Psoas muscle (tissue), 8 donors: ENCODE measurements at places on chromosomes 11 and 22.
A peak's percentile ranks its signal among the peaks of the same experiment; 100 is the strongest.

DNA sequence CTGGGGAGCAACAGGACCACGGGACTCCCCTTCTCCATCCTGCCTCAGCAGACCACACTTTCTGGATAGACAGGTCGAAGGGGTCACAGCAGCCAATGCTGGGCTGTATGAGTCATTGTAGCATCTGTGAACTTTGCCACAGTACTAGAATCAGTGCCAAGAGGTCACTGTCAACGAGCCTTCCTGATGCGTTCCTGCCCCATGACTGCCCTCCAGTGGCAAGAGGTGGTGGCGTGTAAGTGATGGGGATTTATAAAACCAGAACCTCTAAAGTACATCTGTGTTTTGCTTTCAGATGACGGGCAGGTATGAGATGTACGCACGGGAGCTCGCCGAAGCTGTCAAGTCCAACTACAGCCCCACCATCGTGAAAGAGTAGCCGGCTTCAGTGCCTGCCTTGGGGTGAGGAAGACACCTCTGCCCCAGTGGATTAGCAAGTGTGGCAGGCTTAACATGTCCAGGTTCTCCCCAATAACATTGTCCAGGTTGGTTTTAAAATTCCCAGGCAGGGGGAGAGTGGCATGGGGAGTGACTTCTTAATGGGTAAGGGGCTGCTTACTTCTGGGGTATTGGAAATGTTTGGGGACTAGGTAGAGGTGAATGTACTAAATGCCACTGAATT lies 29.4 kb downstream of the GUCD1 start:
- DNase-seq: peak; percentile 78

GRCh38 chr22:39142088-39142680 lies 10.3 kb downstream of the CBX7 start:
- DNase-seq: no peak

GRCh38 chr11:73158356-73159051 lies 16.4 kb upstream of the FCHSD2 start:
- no peak for DNase-seq

GRCh38 chr11:10606536-10607208 lies 38.2 kb upstream of the LYVE1 start:
- DNase-seq: no peak

DNA sequence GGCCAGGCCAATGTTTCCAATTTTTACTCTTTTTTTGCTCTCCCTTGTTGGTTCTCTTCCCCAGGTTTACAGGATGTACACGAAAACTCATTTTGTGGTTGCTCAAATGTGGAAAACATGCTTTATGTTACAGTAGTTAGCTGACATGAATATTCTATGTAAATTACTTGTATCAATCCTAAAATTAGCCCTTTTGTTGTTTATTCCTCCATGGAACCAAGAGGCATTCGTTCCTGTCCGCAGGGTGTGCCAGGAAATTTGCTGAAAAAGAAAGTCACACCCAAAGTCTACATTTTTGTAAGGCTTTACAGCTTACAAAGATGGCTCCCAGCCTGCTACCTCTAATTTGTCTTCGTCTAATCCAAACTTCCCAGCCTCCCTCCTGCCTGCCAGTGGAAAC lies 652.3 kb downstream of the ETS1 start:
- DNase-seq: no peak

DNA sequence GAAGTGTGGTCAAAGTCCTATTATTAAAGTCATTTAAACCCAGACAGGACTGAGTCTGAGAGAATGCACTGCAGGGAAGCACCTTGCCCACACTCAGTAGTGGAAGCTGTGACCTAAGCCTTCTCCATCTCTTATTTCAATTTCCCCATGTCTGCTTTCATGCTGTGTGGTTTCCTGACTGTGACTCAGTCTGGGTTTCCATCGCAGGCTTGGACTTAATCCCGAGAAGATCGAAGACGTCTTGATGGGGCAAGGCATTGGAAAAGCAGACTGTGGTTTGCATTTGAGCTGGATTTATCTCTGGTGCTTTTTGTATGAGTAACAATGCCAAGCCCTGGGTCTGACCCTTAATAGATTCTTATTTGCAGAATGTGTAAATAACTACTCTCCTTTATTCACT lies 238.9 kb downstream of the NTM start:
- no peak for DNase-seq

DNA sequence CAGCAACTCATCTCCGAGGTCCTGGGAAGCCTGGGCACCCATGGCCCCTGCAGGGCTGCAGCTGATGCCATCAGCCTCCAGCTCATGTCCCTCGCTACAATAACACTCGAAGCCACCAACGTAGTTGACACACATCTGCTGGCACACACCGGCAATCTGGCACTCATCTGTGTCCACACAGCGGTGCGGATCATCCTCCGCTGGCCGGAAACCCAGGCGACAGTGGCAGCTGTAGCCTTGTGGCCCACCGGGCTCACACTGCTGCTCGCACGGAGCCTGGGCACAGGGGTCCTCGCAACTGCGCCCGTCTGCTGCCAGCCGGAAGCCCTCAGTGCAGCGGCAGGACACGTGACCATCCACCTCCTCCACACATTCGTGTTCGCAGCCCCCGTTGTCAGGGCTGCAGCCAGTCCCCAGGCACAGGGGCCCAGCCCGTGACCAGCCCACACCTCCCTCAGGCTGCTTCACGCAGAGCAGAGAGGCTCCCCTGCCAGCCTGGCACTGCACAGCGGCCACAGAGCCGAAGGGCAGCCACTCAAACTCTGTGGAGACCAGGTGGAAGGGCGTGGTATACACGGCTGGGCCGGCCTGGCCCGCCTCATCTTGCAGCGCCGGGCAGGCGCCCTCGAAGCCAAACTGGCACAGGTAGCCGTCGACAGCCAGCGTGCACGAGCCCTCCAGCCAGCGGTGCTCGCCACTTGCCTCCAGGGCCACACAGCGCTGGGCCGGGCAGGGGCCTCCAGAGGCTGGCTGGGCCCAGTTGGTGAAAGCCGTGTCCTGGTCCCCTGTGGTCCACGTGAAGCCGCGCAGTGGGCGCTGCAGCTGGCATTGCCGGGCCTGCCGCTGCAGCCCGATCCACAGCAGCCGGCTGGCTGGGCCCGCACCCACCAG lies 678 bp downstream of the CD248 start:
- DNase-seq: peak; percentile 51

DNA sequence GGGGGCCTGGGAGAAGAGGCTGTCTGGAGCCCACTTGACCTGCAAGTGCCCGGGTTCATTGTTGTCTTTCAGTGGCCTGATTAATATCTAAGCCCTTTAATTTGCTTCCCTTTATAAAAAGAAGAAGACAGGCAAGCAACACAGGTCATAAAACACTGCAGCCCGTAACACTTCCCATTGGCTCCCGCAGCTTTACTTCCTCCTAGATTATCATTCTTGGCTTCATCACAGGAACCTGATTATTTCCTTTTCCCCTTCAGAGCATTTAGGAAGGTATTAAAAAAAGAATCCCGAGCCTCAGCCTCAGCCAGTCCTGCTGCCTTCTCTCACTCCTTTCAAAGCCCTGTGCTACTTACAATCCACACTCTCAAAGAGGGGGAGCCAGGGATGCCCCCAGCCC lies 183.2 kb downstream of the GRIK4 start:
- DNase-seq: no peak

- DNase-seq: no peak
Measured at GRCh38 chr11:134932761-134933160, 520.7 kb upstream of the B3GAT1 start.

GRCh38 chr11:64627371-64627770 lies 36.4 kb downstream of the SLC22A12 start:
- no peak for DNase-seq

GRCh38 chr11:103453915-103454709 lies 344.9 kb downstream of the DYNC2H1 start:
- DNase-seq: no peak

DNA sequence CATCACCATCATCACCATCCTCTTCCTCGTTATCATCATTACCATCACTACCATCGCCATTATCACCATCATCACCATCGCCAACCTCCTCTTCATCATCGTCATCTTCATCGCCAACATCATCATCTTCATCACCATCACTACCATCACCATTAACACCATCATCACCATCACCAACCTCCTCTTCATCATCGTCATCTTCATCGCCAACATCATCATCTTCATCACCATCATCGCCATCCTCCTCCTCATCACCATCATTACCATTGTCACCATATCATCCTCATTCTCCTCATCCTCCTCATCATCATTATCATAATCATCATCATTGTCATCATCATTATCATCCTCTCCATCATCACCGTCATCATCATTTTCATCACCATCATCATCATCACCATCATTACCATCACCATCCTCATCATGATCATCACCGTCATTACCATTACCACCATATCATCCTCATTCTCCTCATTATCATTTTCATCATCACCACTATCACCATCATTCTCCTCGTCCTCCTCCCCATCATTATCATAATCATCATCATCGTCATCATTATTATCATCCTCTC lies 1498.7 kb downstream of the TBC1D22A start:
- no peak for DNase-seq

DNA sequence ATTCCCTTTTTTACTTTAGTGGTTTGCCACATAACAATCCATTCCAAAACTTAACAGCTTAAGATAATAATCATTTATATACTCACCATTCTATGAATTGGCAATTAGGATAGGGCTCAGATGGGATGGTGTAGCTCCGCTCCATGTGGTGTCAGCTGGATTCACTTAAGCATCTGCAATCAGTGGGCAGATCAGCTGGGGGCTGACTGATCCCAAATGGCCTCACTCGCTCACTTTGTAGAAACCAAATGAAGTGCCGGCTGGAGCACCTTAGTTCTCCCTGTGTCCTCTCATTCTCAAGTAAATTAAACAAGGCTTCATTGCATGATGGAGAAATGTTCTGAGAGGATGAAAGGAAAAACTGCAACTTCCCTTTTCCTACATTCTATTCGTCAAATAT lies 161.4 kb downstream of the WT1 start:
- no peak for DNase-seq

- no peak for DNase-seq
Measured at GRCh38 chr11:45107029-45107428, 39.4 kb upstream of the PRDM11 start.

DNA sequence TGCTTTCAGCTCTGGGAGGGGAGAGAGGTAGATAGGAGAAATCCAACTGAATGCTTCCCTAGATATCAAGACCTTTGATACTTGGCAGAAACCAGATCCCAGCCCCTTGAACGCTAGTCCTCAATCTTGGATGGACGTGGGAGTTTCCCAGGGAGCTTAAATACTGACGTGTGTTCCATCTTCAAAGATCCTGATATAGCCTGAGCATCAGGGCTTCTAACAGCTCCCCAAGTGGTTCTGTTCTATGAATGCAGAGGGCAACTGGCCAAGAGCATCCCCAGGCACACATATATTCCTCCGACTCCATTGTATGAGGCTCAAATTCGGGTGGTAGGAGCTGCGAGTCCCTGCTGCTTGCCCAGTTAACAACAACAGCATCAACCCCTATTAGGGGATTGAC lies 8.7 kb upstream of the ACCS start:
- DNase-seq: no peak

GRCh38 chr11:74826901-74827300 lies 78.3 kb downstream of the RNF169 start:
- no peak for DNase-seq

GRCh38 chr11:84909740-84910139 lies 717.4 kb downstream of the DLG2 start:
- no peak for DNase-seq

DNA sequence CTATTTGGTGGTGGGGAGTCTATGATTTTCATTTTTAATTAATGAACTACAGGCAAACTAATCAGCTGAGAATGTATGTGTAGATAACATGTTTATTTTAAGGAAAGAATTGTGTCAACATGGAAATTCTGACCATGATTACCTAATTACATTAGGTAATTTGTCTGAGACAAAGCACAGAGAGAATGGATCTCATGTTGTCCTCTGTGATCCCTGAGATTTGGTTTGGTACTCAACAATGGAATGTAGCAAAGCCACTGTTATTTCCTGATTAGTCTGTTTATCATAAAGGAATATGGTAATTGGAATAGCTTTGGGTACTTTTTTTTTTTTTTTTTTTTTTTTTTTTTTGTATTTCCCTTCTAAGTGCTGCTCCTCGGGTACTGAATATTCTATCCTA lies 718.8 kb upstream of the ARHGAP42 start:
- no peak for DNase-seq

DNA sequence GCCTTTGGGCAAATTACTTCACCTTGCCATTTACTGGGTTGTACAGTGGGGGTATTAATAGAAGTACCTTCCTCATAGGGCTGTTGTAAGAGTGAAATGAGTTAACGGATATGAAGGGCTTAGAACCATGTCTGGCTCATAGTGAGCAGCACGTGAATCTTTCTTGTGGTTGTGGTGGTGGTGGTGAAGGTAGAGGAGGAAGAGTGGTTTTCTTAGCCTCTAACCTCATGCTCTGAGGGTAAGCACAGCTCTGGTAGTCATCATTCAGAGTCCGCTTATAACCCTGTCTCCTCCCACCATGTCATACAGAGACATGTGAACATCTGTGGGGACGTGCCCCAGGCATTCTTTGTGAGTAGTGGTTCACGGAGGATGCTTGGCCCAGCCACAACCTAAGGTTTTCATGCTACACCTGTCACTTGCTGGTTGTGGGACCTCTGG lies 43.6 kb downstream of the TEAD1 start:
- DNase-seq: no peak

DNA sequence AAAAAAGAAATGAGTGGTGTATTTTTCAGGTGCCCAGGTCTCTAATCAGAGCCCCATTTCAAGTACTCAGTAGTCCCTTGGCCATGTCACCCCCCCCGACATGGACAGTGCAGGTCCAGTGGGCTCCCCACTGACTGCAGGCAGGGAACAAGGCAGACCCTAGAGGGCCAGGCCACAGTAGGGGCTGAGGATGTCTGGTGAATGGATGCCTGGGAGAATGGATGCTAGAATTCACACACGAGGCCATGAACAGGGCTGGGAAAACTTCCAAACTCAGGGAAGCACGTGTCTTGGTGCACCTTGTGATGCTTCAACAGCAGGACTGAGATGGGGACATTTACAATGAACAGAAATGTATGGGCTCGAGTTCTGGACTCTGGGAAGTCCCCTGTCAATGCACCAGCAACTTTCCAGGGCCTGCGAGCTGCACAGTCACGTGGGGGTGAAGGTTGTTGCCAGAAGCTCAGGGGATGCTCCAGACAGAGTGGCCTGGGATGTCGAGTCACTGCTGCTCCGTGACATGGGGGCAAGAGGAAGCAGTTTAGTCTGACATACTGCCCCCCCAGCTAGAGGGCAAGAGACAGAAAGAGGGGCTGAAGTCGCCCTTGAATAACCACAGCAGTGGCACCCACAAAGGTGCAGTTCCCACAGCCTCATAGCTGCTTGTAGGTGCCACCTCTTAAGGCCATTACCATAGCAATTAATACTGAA lies 3.1 kb downstream of the APOBEC3G start:
- DNase-seq: no peak

- no peak for DNase-seq
Measured at GRCh38 chr11:36375353-36376008, 79.4 kb downstream of the PRR5L start.
